Activated CD4-positive, alpha-beta T cell treated with anti-CD3 and anti-CD28 coated beads for 24 hours (primary cell): ENCODE measurements at places on chromosomes 1 and 21.
A peak's percentile ranks its signal among the peaks of the same experiment; 100 is the strongest.

DNA sequence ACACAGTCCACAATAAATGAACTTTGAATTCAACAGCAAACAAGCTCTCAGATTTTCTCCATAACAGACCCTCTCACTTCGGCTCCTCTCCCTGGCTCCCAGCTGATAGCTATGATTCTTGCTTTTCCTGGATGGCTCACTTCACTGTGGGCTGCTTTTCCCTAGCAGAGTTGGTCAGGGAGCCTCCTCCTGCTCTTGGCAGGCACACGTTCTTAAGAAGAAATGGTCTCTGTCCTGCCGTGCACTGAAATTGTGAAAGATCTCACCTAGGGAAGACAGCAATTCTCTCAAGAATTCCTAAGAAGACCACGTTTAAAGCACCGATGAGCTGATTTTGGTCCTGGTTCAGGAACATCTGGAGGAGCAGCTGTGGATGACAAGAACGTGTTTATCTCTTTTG, 148.5 kb upstream of the KCNK2 start:
- DNase-seq: no peak

DNA sequence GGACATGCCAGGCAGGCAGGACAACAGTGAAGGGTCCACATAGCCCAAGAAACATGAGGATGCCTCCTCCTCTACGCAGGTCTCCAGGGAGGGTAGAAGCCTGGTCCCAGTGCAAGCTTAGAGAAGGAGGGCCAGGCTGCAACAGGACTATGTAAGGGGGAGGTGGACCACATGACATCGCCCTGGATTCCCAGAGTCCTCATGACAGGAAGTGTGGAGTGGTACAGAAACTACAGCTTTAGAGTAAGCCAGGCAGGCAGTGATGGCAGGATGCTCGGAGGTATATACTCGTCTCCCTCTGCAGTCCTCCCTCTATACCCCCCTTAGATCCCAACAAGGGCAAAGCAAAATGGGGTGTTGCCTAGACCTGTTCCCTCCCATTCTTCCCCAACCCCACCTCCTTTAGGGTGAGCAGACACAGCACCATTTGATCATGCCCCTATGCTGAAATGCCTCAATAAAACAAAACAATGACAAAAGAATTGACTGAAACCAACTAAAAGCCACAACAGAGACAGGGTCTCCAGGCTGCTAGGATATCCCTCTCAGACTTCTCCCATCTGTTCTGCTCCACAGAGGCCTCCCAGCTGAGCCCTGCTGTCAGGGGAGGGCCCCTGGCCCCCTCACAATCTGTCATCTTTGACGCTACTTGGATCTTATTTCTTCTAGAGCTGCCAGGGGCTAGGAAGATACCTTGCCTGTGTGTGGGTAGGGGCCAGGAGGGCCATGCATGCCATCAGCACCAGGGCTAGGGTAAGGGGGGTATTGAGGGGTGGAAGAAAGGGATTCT, 13.1 kb downstream of the FAM78B start:
- DNase-seq: no peak

GRCh38 chr1:19391596-19391981, 79.5 kb downstream of the SLC66A1 start:
- no peak for DNase-seq

- DNase-seq: no peak
Measured at GRCh38 chr1:210298936-210299335, 29.8 kb upstream of the HHAT start.

- no peak for DNase-seq
Measured at GRCh38 chr1:74425676-74426075, 86.7 kb downstream of the LRRC53 start.

DNA sequence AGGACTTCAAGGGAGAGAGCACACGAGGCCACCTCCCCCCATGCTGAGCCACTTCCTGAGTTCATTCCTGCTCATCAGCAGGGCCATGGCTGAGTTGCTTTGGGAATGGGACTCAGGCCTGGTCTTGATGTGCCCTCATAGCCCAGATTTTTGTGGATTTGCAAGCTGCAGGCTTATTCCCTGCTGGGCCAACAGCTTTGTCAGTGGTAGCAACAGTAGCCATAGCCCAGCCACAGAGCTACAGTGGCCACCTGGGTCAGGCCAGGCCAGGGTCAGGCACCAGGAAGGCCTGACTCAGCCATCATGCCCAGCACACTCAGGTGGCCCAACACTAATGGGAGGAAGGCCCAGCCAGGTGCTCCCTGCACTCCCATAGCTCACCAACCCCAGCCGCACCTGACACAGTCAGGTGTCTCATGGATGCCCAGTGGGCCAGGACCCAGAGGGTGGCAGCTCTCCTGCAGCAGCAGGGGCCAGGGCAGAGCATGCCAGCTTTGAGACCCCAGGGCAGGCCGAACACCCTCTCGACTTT, 33.5 kb downstream of the EPHA2 start:
- no peak for DNase-seq

DNA sequence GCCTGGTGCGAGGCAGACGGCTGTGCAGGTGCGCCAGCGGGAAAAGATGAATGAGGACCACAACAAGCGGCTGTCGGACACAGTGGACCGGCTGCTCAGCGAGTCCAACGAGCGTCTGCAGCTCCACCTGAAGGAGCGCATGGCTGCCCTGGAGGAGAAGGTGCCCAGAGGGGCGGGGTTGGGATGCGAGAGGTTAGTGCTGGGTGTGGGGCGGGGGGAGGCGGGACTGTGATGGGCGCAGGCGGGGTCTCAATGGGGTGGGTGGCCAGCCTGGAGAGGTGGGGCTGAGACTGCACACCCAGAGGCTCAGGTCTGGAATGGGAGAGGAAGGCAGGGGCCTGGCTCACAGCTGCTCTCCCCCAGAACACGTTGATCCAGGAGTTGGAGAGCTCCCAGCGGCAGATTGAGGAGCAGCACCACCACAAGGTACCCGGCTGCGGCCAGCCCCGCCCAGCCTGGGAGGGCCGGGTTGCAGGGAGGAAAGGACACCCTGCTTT, 22.3 kb downstream of the PPFIA4 start:
- DNase-seq: no peak

DNA sequence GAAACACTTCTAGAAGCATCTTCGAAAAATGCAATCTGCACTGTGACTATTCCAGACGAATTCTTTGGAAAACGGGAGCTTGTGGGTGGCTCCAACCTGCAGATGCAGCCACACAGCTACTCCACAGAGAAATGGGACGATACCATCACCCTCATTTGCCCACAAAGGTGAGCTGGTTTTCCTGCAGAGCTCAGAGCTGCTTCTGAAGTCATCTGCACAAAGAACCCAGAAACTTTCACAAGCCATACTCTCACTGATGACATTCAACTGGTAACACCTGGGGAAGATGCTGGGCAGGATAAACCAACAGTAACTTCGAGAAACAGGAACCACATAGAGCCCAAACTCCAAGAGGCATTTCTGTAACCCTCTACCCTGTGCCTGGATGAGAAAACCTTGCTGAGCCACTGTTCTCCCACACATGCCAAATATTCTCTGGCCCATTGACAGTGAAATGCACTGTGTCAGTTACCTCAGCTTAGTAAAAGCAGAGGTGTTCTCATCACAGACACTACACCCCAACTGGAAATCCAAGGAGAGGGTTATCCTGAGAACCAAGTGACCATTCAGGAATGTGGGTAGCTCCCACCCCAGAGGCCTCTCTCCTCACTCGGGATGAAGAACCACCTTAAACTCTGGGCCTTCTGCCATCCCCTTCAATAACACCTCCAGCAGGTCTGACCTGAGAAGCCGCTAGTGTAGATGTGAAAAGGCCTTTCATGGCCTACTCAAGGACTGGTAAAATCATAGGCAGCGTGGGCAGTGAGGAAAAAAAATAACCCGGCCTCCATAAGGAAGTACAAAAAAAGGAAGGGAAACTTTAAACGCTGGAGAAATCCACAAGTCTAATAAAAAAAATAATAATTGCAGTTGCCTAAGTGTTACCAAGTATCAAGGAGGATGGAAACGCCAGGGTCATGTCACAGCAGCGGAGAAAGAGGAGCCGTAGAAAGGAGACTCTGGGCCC, 56.7 kb downstream of the HSF2BP start:
- DNase-seq: no peak

GRCh38 chr1:35030756-35031446, 844 bp downstream of the ZMYM6 start:
- peak; percentile 18 for DNase-seq

- no peak for DNase-seq
Measured at GRCh38 chr1:47405697-47406096, 10.4 kb upstream of the FOXE3 start.

GRCh38 chr21:34734696-34735095, 65.9 kb downstream of the CLIC6 start:
- DNase-seq: no peak

- DNase-seq: no peak
Measured at GRCh38 chr1:24909388-24909898, 20.6 kb downstream of the RUNX3 start.

- DNase-seq: no peak
Measured at GRCh38 chr1:183205196-183205781, 19.2 kb downstream of the LAMC2 start.

- DNase-seq: no peak
Measured at GRCh38 chr1:52970149-52970548, 43.1 kb downstream of the SCP2 start.

- no peak for DNase-seq
Measured at GRCh38 chr1:153769221-153769620, 6.0 kb upstream of the SLC27A3 start.

- DNase-seq: no peak
Measured at GRCh38 chr1:60621368-60621851, 461.0 kb upstream of the NFIA start.

GRCh38 chr21:25967901-25968438, 202.6 kb downstream of the APP start:
- DNase-seq: no peak

GRCh38 chr21:37032877-37033471, 26.5 kb downstream of the RIPPLY3 start:
- no peak for DNase-seq

- DNase-seq: no peak
Measured at GRCh38 chr1:158145173-158145719, 35.4 kb upstream of the CD1D start.

GRCh38 chr21:41141031-41141457, 26.9 kb upstream of the BACE2 start:
- DNase-seq: no peak

- DNase-seq: no peak
Measured at GRCh38 chr1:212514782-212515181, 82.1 kb downstream of the NENF start.

- no peak for DNase-seq
Measured at GRCh38 chr1:30159015-30159414, 564.4 kb downstream of the MATN1 start.

- no peak for DNase-seq
Measured at GRCh38 chr1:230430499-230430898, 4.4 kb upstream of the PGBD5 start.

GRCh38 chr1:233478611-233479010, 135.3 kb upstream of the KCNK1 start:
- no peak for DNase-seq

- no peak for DNase-seq
Measured at GRCh38 chr1:12052008-12052573, 11.0 kb upstream of the TNFRSF8 start.

DNA sequence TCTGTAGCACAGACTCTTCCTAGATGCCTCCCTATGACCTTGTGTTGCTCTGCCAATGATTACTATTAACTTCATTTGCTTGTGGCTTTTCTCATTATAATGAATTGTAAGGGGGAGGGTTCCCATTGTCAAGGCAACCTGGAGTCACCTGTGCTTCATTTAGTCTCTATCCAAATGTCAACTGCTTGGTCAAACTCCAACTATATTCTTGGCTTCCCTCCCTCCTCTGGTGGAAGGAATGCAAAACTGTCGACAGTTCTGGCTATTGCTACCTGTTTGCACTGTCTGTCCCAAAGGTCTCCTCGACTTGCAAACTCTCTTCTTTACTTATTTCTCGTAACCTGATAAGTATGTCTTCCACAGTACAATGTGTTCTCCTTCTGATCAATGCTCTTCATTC, 100.3 kb downstream of the CACNA1E start:
- DNase-seq: no peak

- no peak for DNase-seq
Measured at GRCh38 chr1:100455478-100456072, 82.4 kb upstream of the GPR88 start.

DNA sequence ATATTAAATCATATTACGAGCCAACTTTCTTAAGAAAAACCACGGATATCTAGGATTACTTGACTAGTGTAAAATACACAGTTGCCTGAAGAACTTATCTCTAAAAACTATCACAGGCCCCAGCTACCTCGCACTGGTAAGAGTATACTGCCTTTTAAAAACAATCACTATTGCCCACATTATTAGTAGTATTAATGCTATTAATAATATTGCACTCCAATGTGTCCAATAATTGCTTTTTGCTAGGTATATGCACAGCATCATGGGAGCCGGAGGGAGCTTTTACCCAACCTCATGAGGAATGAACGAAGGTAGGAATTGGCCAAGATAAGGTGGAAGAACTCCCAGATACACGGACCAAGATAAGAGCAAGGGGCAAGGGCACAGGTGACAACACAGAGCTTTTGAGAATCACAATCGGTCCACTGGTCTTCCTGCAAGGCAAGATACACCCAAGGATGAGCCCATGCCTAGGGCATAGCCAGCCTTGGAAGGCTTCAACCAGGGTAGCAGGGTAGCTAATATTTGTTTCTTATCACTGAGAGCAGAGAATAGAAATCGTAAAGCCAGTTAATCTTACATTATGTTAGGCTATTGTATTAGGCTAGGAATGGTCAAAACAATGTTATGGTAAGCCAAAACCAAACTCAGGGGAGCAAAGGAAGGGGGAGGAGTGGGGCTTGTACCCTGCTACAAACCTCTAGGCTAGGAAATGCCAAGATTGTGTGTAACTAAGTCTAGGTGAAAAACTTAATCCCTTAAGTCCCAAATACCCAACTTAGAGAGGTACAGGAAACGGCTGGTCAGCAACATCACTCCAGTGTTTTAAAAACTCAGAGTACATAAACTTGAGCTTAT, 9.4 kb downstream of the GLUL start:
- no peak for DNase-seq

GRCh38 chr1:50419192-50419906, 3.9 kb downstream of the DMRTA2 start:
- DNase-seq: no peak

GRCh38 chr1:23594927-23595353, 35.6 kb upstream of the ID3 start:
- DNase-seq: no peak

DNA sequence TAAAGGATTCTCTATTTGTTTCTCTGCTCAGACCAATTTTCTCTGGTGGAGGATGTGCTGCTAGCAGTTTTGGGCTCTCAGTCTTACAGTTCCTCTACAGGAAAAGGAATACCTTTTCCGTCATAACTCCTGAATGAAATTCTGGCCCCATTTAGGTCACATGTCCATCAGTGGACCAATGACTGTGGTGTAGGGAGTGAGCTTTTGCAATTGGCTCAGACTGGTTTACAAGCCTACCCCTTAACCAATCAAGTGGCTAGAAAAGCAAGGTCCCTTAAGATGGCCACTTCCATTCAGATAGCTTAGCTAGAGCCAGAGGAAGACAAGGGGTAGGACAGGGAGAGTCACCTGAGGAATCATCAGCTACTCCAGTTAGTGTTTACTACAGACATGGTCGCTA, 16.4 kb upstream of the ZNF281 start:
- no peak for DNase-seq

DNA sequence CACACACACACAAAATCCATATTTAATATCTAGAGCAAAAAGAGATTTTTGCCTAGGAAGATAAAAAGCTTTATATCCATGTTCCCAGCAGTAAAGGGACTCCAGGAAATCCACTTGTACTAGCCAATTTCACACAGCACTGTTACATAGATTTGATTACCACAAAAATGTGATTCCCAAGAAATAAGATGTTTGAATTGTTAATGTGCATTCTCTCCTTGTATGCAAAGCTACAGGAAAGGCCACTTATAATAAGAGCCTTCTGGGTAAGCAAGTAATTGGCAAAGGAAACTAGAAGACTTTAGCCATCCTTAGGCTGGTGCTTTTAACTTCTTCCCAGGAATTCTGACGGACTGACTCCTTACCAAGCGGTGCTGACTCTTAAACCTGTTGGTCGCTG, 89.3 kb downstream of the LBR start:
- no peak for DNase-seq
